ENCODE measurements at places on chromosomes 4 and X.

DNA sequence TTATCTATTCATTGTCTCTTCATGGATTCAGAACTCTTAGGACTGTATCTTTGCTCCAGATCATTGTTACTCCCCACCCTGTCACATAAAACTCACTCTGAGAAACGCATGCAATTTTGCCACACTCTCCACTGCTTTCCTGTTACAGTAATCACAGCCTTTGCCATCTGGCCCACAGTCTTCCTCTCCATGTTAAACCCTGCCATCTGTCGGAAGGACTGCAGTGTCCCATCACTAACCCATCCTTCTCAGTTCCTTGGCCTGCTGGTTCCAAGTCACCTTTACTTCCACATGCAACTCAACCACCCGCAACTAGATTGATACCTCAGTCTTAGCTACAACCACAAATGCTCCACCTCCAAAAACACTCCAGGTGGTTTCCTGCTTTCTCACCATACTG is 308.7 kb upstream of the FAM241A start:
- DNase-seq, result no peak

DNA sequence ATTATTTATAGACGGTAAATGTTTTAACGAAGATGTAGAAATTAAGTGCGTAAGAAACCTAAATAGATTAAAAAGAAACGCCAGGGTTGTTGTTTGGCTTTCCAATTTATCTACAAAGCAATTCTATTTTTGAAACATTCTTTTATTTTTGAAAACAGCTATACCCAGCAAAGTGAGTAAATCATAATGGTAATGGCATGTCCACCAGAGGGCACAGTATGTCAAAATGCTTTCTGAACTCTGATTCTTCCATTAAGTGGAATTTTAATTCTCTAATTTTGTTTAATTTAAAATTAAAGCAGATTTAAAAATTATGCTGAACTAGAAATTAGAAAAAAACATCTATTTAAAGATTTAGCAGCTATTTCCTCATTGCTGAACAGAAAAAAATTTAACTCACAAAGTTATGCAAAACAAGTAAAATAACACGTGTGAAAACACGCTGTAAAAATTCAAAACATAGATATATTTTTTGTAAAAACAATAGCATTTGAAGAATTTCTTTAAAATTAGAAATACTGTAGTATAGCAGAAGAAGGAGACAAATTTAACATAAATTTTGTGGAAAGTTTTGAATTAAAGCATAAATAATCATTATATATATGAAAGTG is 26.5 kb downstream of the RASSF6 start:
- DNase-seq, result no peak

DNA sequence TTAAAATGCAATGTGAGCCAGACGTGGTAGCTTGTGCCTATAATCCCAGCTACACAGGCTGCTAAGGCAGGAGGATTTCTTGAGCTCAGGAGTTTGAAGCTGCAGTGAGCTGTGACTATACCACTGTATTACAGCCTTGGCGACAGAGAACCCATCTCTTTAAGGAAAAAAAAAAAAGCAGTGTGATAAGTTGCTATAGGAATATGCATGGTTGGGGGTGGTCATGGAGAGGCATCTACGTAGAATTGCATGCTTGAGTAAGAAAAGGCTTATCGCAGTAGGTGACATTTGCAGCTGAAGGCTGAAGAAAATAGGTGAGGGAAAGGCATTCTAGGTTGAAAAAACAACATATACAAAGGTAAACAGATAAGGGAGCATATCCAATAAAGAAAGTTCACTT is 4.1 kb downstream of the DIAPH2 start:
- no peak for DNase-seq

DNA sequence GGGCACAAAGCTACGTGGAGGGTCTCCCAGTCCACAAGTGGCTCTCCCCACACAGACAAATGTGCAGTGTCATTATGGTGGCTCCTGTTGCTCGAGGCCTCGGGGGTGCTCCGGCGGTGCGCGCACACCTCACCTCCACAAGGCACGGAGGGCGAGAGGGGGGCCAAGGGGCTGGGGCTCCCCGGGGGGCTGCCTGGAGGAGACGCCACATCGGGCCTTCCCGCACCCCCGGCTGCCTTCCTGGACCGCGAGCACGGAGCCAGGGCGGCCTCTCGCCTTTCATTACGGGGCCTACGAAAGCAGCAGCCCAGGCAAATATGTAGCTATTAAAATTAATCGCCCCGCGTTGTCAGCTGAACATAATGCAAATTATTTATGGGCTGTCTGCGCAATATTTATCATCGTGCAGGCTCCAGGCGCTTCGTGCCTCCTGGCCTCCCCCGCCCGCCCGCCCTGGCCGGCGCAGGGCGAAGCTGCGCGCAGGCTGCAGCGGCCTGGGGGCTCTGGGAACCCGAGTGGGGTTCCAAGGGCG is 70.8 kb upstream of the BCOR start:
- DNase-seq, result no peak

GRCh38 chr4:164933244-164933643 is 44.2 kb downstream of the TRIM61 start:
- DNase-seq, result no peak

GRCh38 chr4:48772556-48772955 is 7.5 kb downstream of the FRYL start:
- no peak for DNase-seq

- DNase-seq, result no peak
Measured at GRCh38 chr4:155546451-155546850, 120.2 kb upstream of the GUCY1A1 start.

All from SIG-M5 (cell line).